ENCODE measurements at places on chromosomes 2 and 18. TPM values are rescaled to one million over a fixed set of nuclear protein-coding genes. Genes with fewer than 3 reads are reported as not detected.
A peak's percentile ranks its signal among the peaks of the same experiment; 100 is the strongest.

DNA sequence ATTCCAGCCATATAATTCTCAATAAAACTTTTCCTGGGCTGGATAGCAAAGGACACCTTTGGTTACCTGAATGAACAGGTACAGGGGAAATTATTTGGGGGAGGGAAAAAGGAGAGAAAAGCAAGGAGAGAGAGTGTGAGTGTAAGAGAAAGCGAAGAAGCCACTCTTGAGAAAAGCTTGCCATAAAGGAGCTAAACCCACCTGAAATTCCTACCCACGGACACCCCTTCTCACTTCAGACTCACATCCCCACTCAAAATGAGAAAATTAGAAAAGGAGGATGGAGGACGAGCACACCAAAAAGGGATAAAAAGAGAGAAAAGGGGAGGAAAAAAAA, 354 bp downstream of the ZEB2 start:
- H3K36me3 ChIP-seq = no peaks in the 10 kb centered on the region
- H3K4me1 ChIP-seq = peaks cover 18% of the 10 kb centered on the region
- peaks cover 18% of the 10 kb centered on the region for H3K27me3 ChIP-seq
- DNase-seq = no peak

GRCh38 chr18:2274613-2275012, 296.7 kb downstream of the METTL4 start:
- no peak overlapping the region for H3K27ac ChIP-seq
- no peaks in the 10 kb centered on the region for H3K27me3 ChIP-seq
- no peaks in the 10 kb centered on the region for H3K36me3 ChIP-seq

GRCh38 chr2:15812187-15812780, 128.1 kb upstream of the MYCN start:
- H3K27ac ChIP-seq = no peak overlapping the region
- no peak overlapping the region for H3K4me3 ChIP-seq
- H3K36me3 ChIP-seq = no peaks in the 10 kb centered on the region
- no peaks in the 10 kb centered on the region for H3K4me1 ChIP-seq

GRCh38 chr2:127063701-127064590, 43.0 kb downstream of the BIN1 start:
- H3K4me1 ChIP-seq = peaks cover 11% of the 10 kb centered on the region
- H3K36me3 ChIP-seq = no peaks in the 10 kb centered on the region
- H3K27me3 ChIP-seq = no peaks in the 10 kb centered on the region
- no peak overlapping the region for H3K4me3 ChIP-seq

GRCh38 chr2:224190234-224190935, 151.3 kb upstream of the SERPINE2 start:
- no peaks in the 10 kb centered on the region for H3K4me1 ChIP-seq
- no peaks in the 10 kb centered on the region for H3K27me3 ChIP-seq
- no peaks in the 10 kb centered on the region for H3K36me3 ChIP-seq
- no peak overlapping the region for H3K4me3 ChIP-seq
- DNase-seq = no peak

GRCh38 chr18:9239720-9240119, 94.9 kb upstream of the TWSG1 start:
- no peak overlapping the region for H3K27ac ChIP-seq
- H3K36me3 ChIP-seq = no peaks in the 10 kb centered on the region
- DNase-seq = no peak
- H3K4me3 ChIP-seq = no peak overlapping the region
- H3K27me3 ChIP-seq = no peaks in the 10 kb centered on the region
- H3K4me1 ChIP-seq = no peaks in the 10 kb centered on the region

GRCh38 chr2:148501545-148501944, 143.0 kb upstream of the EPC2 start:
- no peaks in the 10 kb centered on the region for H3K36me3 ChIP-seq
- no peaks in the 10 kb centered on the region for H3K27me3 ChIP-seq
- DNase-seq = no peak
- H3K4me1 ChIP-seq = no peaks in the 10 kb centered on the region
- H3K27ac ChIP-seq = no peak overlapping the region

The OSBPL1A gene
- 0.27 TPM for total RNA-seq

The NPAS2 gene
- total RNA-seq = 0.13 TPM

DNA sequence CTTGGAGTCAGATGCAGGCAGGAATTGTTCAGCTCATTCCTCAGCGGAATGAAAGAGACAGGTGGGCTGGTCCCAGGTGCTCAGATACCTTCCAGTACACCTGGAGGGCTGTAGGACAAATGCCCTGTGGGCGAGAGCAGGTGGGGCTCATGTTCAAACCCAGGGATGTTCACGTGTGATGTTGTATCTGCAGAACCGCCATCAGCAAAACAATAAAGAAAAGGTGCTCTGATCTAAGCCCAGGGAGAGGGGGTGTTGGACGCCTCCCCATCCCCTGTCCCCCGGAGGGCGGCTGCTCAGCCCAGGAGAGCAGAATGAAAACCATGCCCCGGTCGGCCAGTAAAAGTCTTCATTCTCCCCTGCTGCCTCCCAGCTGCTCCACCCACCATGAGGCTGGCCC, 197.4 kb downstream of the HAUS1 start:
- no peaks in the 10 kb centered on the region for H3K4me1 ChIP-seq
- H3K36me3 ChIP-seq = no peaks in the 10 kb centered on the region
- no peak overlapping the region for H3K27ac ChIP-seq
- H3K27me3 ChIP-seq = peaks cover 1% of the 10 kb centered on the region
- H3K4me3 ChIP-seq = no peak overlapping the region

GRCh38 chr18:57051657-57052044, 95.2 kb upstream of the BOD1L2 start:
- H3K36me3 ChIP-seq = no peaks in the 10 kb centered on the region
- no peak overlapping the region for H3K4me3 ChIP-seq
- peak; percentile 47 for DNase-seq
- H3K4me1 ChIP-seq = peaks cover 11% of the 10 kb centered on the region

DNA sequence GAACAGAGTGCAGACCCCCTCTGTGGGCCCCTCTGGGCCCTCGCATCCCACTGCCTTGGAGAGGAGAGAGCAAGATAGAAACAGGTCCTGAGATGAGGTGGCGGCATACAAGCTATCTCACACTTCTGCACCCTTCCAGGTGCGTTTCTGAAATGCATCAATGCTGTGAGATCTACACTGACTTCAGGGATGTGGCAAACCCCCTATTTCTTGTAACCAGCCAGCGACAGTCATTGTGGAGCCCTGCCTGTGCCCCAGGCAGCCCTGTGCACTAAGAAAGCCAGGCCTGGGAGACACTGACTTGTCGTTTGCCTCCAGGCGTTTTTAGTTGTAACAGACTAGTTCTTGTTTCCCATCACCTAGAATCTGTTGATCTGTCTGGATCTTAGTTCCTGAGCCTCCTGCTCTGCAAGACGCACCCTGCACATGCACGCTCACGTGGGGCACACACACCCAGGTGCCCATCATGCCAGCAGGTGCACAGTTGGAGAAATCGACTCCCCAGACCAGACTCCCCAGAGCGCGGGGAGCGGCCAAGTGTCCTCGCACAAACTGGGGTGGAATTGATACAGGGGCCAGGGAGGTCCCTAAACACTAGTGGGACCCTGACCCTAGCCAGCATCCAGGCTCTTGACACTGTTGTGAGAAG, 238.0 kb downstream of the FAM210A start:
- H3K4me3 ChIP-seq = no peak overlapping the region
- H3K27me3 ChIP-seq = peaks cover 2% of the 10 kb centered on the region
- no peaks in the 10 kb centered on the region for H3K36me3 ChIP-seq
- no peaks in the 10 kb centered on the region for H3K4me1 ChIP-seq
- H3K27ac ChIP-seq = no peak overlapping the region
- DNase-seq = no peak

The C2orf80 gene
- total RNA-seq = not detected

The LOXHD1 gene
- total RNA-seq = not detected

The ESPNL gene
- 0.41 TPM for total RNA-seq

DNA sequence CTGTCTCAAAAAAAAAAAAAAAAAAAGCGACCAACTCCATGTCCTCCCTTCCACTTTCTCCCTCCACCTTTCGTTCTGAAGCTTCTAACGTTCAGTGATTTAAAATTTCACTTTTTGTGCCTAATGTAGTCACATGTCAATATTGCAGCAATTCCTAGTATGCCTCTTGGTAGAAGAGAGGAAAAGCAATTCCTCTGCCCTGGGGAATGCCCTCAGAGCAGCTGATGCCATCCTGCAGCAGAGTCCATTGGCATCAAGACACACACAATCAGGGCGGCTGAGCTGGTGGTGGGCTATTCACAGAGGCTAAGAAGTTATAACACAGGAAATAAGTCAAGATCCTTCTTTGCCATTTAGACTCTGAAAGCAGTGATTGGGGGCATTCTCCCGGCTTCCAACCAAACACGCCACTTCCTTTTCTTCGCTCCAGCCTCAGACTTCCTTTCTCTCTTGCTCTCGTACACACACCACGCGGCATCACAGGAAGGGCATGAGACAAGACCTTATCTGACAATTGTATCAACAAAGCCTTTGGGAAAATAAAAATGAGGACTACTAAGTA, 71.9 kb downstream of the MOGAT1 start:
- H3K27ac ChIP-seq = no peak overlapping the region
- H3K4me3 ChIP-seq = no peak overlapping the region
- no peaks in the 10 kb centered on the region for H3K36me3 ChIP-seq
- DNase-seq = no peak
- H3K27me3 ChIP-seq = no peaks in the 10 kb centered on the region

DNA sequence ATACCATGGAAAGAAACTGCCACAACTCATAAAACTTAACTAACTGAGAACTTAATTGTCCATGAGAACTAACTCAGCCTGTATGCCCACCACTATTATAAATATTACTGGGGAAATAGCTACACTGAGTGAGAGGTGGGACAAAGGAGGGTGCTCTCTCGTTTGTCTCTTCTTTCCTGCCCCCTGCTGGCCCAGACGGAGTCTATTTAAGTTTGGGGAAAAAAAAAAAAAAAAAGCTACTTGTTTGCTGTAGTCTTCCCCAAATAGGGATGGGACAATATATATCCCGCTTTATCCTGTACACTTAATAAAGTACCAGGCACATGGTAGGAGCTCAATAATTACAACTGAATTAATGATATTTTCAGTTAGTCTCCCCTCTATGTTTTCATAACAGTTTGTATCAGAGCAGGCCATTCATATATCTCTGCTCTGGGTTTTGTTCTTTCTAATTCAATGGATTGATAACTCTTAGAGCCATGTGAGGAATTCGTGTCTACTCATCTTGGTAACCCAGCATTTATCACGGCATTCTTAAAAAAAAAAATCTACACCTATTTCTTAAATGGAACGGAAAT, 647.6 kb upstream of the PKDCC start:
- H3K27me3 ChIP-seq = no peaks in the 10 kb centered on the region
- DNase-seq = no peak
- H3K4me1 ChIP-seq = no peaks in the 10 kb centered on the region
- no peaks in the 10 kb centered on the region for H3K36me3 ChIP-seq
- H3K27ac ChIP-seq = no peak overlapping the region

GRCh38 chr18:30903566-30903965, 139.0 kb downstream of the DSC3 start:
- H3K36me3 ChIP-seq = no peaks in the 10 kb centered on the region
- H3K4me3 ChIP-seq = no peak overlapping the region
- H3K4me1 ChIP-seq = no peaks in the 10 kb centered on the region
- no peaks in the 10 kb centered on the region for H3K27me3 ChIP-seq

DNA sequence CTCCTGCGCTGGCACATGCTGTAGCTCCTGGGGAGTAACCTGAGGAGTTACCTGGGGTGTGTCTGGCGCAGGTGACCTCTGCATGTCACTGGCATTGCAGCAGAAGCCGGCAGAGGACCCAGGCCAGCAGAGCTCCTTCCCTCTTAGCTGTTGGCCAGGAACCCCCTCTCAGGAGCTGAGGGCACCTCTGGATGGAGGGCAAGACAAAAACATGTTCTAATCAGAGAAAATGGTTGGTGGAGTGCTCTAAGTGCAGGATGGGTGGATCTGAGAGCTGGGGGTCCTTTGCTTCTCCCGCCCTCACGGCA, 44.9 kb upstream of the SNTG2 start:
- H3K27ac ChIP-seq = no peak overlapping the region
- no peaks in the 10 kb centered on the region for H3K36me3 ChIP-seq
- no peaks in the 10 kb centered on the region for H3K27me3 ChIP-seq
- H3K4me3 ChIP-seq = no peak overlapping the region

DNA sequence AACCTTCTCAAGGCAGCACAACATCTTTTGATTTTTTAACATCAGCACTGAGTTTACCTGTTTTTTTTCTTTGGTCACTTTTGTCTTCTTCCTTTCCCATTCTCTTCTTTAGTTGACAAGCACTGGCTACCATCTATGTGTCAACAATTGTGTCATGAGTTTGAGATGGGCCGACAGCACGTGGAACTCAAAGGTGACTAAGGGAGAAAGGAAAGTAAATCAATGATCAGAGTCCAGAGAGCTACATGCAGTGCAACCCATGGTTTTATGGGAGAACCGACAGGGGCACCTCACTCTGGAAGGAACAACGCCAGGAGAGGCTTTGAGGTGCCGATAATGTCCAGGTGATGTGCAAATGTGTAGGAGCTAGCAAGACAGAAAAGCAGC, 755.5 kb downstream of the RNF144A start:
- H3K4me1 ChIP-seq = no peaks in the 10 kb centered on the region
- H3K27ac ChIP-seq = no peak overlapping the region
- H3K36me3 ChIP-seq = no peaks in the 10 kb centered on the region
- H3K27me3 ChIP-seq = no peaks in the 10 kb centered on the region
- H3K4me3 ChIP-seq = no peak overlapping the region

The FBXO36 gene
- total RNA-seq = 0.82 TPM

DNA sequence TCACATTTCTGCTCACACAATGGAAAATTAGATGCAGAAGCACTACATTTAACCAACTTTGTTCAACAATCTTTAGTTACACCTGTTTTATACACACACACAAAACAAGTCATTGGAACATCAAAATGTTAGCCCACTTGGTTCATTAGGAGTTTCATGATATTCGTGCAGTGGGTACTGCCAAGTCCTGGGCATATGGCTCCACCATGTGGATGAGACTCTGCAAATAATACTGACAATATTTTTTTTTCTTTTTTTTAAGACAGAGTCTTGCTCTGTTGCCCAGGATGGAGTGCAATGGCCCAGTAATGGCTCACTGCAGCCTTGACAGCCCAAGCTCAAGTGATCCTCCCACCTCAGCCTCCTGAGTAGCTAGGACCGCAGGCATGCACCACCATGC, 34.5 kb upstream of the GRB14 start:
- no peaks in the 10 kb centered on the region for H3K4me1 ChIP-seq
- H3K27ac ChIP-seq = no peak overlapping the region
- no peak for DNase-seq

DNA sequence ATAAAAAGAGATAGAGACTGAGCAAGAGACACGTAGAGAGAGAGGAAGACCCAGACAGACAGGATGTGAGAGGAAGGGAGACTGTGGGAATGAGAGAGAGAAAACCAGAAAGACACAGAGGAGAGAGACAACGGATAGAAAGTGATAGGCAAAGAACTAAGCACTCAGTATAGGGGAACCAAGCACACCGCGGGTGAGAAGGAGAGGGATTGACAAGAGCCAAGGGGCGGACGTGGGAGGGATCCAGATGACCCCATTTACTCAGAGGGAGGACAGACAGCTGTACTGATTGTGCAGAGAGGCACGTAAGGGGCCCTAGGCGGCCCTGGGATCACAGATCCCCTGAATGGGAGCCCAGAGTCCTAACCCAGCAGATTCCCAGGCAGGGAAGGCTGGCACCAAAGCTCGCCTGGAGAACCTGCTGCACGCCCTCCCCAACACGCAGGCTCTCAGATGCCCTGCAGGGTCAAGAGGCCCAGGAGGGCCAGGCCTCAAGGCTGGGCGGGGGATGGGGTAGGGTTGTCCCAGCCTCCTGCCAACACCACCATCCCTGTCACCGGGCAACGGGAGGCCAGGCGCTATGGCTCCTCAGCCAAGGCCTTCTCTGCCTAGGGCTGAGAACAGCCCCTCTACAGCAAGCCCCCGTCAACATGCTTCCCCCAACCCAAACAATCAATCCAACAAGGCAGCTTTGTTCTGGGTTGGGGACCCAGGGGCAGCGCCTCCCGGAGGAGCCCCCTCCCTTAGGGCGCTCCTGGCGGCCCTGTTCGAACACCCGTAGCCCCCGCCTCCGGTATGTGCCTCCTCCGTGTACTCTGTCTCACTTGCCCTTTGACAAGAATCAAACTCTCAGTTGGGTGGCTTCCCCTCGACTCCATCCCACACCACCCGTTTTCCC, 579 bp downstream of the LOXL3 start:
- H3K27me3 ChIP-seq = no peaks in the 10 kb centered on the region
- peak overlapping the region; percentile 93 for H3K27ac ChIP-seq
- H3K4me1 ChIP-seq = peaks cover 33% of the 10 kb centered on the region

Data from GM12878 (cell line).